ENCODE measurements at places on chromosomes 6 and 20.

- no peak for DNase-seq
Measured at GRCh38 chr6:117174835-117175360, 90.5 kb upstream of the VGLL2 start.

- DNase-seq, result no peak
Measured at GRCh38 chr20:13223736-13224520, 2.9 kb downstream of the ISM1 start.

DNA sequence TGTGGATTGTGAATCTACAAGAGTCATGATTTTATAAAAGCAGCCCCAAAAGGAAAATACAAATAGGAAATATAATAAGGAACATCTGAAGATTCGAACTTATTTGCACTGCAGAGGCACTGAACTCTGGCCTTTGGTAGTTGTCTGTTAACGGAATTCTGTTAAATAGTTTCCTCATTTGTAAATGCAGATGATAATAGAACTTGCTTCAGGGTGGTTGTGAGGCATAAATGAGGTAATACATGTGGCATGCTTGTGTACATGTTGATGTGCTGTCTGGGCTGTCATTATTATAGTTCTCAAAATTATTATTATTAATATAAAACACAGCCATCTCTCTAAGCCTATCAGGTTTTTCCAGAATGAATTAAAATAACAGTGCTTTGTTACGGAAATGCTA, 302.0 kb downstream of the NRN1 start:
- DNase-seq, result no peak

DNA sequence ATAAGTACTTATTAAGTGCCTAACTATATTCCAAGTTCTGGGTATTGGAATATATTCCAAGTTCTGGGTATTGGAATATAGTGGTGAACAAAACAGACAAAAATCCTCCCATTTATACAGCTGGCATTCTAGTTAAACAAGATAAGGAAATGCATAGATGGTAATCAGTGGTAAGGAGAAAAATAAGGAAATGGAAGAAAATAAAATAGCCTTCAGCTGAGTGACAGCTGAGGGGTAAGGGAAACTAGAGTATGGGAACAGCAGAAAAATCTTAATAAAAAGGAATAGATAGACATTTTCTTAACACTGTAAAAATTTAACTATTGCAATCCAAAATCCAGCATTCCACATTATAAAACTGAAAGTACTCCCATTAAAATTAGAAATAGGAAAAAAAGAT, 17.2 kb upstream of the WFDC10A start:
- no peak for DNase-seq

DNA sequence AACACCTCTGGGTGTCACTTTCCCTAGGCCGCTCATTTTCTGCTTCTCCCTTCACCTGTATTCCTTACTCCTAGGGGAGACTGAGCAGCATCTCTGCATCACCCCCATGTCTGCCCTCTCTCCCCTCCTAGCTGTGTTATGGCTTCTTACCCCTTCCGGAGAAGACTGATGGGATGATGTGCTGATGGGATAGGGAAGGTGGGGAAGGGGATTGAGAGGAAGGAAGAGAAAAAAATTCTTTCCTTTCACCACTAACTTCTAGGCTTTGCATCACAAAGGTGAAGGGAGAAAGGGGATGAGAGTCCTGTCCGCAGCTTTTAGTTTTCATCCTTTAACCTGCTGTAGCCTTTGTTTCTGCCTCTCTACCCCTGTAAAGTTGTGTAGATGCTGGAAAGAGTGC, 26.7 kb downstream of the AKAP7 start:
- no peak for DNase-seq

DNA sequence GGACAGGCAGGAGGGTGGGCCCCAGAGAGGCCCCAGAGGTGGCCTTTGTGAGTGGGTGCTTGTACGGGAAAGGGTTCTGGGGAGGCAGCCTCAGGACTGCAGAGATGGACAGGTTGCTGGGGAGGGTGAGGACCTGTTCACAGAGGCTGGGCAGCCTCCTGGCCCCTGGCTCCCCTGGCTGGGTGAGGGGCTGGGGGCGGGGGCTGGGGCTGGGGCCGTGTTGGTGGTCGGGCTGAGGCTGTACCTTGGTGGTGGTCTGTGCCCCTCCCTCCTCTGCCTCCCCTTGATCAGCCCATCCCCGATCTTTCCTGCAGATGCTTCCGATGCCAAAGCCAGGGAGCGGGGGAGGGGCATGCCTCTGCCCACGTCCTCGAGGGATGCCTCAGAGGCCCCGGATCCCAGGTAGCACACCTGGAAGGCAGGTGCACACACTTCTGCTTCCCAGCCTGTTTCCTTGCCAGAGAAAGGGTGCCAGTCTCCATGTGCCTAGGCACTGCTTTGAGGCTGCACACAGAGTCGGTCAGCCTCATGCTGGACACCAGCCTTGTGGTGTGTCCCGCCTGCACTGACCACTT, 4.8 kb downstream of the TCEA2 start:
- DNase-seq, result no peak

DNA sequence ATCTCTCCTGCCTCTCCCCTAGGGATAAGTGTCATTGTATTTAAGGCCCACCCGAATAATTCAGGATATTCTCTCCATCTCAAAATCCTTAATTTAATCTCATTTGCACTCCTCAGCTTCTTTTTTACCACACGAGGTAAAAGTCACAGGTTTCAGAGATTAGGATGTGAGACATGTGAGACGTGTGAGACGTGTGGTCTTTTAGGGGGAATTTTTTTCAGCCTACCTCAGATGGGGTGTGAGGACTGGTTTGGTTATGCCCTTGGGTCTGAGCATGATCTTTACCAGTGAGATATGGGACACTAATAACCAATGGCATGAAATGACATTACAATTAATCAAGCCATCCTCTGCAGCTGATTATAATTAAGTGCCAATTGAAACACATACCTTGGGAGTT, 324.2 kb downstream of the BMP2 start:
- DNase-seq, result no peak

DNA sequence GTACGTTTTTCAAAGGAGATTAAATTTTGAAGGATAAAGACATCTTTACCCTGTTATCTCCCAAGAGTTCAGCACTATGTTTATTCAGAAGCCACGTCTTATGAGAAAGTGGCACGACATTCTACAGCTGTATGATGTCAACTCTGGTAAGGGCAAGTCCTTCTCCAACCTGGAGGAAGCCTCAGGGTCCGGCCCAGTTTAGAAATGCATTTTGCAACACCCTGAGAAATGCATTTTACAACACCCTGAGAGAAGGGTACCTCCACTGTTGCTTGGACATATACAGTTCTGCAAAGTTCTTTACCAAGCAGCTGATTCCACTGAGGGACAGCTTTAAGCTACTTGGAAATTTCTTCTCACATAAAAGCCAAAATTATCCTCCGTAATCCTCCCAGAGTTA, 17.5 kb downstream of the NAPB start:
- DNase-seq, result no peak

GRCh38 chr6:90110971-90111370, 185.7 kb downstream of the BACH2 start:
- no peak for DNase-seq

DNA sequence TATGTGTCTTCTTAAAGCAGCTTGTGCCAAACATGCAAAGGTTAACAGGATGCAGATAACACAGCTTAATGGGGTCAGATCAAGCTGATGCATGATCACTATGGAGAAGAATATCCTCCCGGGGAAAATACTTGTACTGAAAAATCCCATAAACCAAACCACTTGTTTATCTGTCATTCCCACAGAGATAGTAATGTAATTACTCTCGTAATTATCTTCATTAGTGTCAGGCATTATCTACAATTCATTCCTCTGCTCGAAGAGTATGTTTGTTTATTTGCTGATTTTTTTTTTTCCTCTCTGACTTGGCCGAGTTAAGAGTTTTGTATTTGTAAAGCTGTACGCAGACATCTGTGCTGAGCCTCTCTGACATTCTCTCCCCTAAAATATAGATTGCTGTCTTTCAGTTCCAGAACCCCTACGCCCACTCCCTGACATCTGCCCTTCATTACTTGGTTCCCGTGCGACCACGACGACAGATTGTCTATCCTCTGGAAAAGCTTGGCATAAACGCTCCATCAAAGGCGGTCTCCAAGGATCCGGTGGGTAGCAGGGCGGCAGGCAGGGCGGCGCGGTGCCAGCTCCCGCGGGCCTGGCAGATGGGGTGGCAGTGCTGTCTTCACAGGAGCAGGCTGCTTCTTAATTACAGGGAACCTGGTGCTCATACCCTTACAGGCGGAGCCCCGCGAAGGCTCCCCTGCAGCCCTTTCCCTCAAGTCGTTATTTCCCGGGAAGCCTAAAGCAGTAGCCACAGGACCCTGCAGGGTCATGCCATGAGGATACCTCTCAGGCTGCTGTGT, 147.2 kb downstream of the CFAP61 start:
- no peak for DNase-seq

All from endothelial cell (in vitro differentiated cells).